ENCODE measurements at places on chromosomes 3 and 15.

GRCh38 chr3:181941250-181941649 lies 229.5 kb downstream of the SOX2 start:
- DNase-seq: no peak

DNA sequence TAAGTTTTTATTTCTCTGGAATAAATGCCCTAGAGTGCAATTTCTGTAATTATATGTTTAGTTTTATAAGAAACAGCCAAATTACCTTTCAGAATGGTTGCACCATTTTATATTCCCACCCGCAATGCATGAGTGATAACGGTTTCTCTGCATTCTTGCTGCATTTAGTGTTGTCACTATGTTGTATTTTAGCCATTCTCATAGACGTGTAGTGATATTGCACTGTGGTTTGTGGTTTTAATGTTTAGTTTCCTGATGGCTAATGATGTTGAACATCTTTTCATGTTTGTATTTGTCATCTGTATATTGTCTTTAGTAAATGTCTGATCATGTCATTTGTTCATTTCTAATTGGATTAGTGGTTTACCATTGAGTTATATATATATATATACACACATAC lies 73.0 kb upstream of the GOLIM4 start:
- no peak for DNase-seq

- no peak for DNase-seq
Measured at GRCh38 chr3:133282236-133282635, 117.6 kb upstream of the BFSP2 start.

DNA sequence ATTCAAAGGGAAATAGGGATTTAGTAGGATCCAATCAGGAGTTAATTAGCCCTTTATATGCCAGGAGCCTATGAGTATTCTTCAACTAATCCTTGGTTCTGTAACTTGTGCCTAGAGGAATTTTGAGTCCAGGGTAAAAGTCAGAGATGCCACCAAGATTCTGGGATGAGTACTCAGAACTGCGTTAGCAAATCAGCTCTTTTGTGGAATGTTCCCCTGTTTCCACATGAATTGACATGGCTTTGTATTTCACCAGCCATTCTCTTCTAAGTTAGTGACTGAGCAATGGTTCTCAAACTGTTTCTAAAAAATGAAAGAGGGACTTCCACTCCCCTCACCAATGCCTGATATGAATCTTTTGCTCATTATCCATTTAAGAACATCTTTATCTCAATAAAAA lies 508.7 kb downstream of the SOX2 start:
- no peak for DNase-seq

DNA sequence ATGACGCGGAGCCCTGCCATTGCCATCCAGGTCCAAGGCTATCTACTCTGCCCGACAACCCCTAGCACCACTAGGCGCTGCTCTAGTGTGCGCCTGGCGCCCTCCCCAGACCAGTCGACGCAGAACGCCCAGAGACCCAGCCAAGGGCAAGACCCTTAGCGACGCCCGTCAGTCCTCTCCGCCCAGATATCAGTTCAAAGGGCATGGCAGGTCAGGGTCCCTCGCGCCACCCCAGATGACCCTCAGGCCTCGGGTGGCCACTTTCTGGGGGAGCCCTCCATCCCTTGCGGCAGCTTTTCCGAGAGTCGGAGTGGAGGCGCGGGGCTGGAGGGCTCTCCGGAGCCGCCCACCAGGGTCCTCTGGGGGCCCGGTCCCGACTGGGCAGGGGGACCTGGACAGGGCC lies 371 bp upstream of the CLSTN2 start:
- no peak for DNase-seq
